ENCODE measurements at places on chromosomes 13 and 19.

DNA sequence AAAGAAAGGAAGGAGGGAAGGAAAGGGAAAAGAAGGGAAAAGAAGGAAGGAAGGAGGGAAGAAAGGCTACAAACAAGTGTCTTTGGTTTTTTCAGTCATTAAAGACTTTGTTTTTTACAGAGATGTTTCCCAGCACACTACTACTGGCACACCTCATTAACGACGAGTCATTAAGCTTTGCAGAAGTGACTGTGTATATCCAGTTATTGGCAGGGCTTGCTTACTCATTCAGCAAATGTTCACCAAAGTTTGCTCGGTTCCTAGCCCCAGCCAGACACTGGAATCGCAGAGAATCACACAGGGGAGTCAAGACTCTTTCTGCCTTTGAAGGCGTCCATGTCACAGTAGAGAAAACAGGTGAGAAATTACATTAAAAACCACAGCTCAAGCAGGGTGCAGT, 4.3 kb downstream of the NLRP12 start:
- no peak for DNase-seq

- DNase-seq: no peak
Measured at GRCh38 chr13:44792096-44792495, 197.2 kb downstream of the NUFIP1 start.

- no peak for DNase-seq
Measured at GRCh38 chr19:50772476-50772875, 2.2 kb downstream of the GPR32 start.

DNA sequence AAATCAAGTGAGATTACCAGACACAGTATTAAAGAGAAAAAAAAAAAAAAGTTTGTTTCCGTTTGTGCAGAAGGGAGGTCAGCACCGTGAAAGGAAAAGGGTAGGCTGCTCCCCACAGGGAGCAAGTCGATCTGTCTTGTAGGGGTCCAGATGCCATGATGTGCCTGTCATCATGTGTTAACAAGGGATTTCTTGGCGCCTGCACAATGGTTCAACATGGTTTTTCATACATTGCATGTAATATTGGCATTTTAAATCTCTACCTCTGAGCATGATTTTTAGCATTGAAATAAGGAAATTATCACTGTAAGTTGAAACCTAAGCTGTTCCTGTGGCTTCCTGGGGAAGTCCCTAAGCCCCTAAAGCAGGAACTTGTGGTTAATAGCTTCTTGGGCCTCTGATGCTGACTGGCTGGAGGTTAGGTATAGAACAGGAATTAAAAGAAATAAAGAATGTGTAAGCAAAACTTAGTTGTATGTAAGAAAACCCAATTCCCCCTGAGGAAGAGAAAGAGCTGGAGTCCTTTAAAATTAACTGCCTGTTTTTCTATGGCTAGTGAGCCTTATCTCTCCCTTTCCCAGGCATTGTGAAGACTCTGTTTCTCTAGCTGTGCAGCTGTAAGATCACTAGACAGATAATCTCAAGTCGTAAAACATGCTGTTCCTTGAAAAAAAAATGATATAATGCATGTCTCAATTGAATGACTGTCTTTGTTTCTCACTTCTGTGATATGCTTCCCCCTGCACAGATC, 7.4 kb upstream of the FCGBP start:
- DNase-seq: no peak

- no peak for DNase-seq
Measured at GRCh38 chr13:36857253-36857652, 38.2 kb downstream of the RFXAP start.

GRCh38 chr19:46269101-46269500, 27.7 kb upstream of the HIF3A start:
- DNase-seq: no peak

DNA sequence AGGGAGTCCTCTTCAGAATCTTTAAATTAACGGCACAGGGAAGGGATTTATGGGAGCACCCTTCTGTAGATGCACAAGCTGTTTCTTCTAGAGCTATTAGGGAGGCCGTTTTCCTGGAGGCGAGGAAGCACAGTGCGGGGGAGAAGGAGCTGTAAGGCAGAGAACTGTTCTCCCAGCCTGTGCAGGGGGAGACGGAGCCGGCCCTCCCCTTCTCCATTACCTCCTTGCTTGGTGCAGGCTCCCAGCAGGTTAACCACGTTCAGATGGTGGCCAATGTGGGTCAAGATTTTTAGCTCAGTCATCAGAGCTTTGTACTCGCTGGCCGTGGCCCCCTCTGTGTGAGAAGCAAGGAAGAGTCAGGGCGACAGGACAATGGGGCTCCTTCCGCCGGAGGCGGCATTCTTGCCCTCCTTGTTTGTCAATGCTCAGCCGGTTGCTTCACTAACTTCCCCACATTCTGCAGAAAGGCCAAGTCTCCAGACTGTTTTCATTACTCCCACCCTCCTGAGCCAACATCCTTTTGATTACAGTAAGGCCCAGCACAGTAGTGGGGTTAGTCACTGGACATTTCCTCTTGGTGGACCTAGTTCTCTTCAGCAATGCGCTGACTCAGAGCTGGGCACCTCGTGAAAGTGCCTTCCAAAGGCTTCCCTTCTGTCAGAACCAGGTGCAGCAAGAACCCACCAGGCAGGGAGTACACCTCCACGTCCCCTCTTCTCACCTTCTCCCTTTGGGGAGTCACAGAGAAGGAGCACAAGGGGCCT, 165.4 kb downstream of the FLT1 start:
- no peak for DNase-seq

DNA sequence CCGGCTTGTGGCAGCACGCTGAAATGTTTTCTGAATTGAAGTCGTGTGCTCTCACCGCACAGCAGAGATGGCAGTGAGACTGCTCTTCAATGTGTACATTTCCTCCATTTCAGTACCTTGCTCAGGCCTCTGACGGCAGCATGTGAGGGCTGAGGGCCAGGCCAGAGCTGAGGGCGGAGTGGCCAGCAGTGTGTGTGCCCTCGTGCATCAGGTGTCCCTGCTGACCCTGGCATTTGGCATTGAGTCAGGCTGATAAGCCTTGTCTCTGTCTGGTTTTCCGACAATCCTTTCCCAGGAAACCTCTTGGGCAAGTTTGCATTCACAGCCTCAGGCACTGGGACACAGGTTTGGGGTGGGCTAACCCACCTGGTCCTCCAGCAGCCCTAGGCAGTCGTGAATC, 62.3 kb downstream of the EFNB2 start:
- no peak for DNase-seq

GRCh38 chr19:18289471-18290301, 8.3 kb upstream of the JUND start:
- no peak for DNase-seq

- DNase-seq: no peak
Measured at GRCh38 chr13:22009500-22009899, 338.6 kb downstream of the FGF9 start.

- DNase-seq: no peak
Measured at GRCh38 chr13:35930665-35931631, 200.2 kb downstream of the DCLK1 start.

DNA sequence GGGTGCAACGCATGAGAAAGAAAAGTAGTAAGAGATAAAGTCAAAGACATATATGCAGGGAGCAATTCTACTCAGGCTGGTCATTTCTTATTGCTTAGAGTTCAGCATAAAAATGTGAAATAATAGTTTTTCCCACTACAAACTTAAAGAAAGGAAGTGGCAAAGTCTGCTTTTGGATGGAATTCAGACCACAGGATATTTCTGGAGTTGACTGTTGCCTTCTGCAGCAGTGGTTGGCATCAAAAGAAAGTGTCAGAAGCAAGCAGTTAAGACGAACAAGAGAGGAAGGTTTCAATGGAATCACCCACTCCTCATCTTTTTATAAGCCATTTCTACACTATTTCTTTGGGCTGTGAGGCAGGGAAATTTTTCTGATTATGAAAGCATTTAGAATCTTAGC, 36.2 kb upstream of the TRPC4 start:
- no peak for DNase-seq

DNA sequence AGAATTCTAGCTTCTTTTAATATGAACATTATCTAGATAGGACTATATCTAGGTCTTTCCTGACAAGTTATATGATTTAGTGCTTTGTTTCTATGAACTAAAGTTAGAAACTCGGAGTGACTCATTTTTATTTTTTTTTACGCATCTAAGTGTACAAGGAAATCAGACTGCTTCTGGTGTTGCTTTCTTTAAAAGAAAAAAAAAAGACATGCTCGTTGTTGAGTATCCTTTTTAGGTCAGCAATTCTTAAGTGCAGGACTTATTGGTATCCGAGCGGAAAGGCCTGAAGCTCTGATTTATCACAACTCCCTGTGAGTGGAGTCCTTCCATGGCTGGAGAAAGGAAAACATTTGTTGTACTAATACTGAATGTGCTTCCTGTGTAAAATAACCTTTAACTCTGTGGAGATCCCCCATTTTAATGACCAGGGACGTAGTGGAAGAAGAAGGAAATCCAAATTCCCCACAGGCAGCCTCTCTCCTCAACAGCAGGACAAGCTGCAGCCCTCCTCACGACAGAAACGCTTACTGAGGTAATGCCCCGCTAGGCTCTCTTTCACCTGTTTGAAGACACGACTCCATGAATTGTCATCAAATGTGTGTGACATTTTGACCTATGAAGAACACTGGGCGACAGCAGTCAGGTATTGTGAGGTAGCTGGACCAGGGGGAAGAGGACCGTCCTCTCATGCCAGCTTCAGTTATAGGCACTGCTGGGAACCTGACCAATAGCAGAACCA, 17.9 kb upstream of the POMP start:
- no peak for DNase-seq
